Right renal pelvis (tissue), 4 donors: ENCODE measurements at places on chromosomes 7 and 10.
A peak's percentile ranks its signal among the peaks of the same experiment; 100 is the strongest.

DNA sequence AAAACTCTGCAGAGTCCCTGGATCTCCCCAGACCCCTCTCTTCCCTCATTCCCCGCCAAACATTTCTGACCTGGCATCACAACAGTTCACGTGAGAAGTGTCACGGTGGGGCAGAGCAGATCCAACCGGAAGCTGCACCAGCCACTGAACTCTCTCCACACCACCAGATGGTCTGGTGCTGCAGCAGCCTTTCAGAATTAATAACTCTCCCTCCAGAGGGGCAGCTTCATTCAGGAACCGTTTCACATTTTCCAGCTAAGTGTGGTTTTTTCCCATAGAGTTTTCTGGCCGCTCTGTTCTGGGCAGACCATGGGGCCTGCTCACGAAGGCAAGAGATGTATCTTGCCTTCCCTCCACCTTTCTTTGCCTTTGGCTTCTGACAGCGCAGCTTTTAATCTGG, 486.7 kb upstream of the GALNT17 start:
- no peak for DNase-seq

GRCh38 chr10:128907155-128907941, 559.7 kb upstream of the MGMT start:
- DNase-seq, result no peak

DNA sequence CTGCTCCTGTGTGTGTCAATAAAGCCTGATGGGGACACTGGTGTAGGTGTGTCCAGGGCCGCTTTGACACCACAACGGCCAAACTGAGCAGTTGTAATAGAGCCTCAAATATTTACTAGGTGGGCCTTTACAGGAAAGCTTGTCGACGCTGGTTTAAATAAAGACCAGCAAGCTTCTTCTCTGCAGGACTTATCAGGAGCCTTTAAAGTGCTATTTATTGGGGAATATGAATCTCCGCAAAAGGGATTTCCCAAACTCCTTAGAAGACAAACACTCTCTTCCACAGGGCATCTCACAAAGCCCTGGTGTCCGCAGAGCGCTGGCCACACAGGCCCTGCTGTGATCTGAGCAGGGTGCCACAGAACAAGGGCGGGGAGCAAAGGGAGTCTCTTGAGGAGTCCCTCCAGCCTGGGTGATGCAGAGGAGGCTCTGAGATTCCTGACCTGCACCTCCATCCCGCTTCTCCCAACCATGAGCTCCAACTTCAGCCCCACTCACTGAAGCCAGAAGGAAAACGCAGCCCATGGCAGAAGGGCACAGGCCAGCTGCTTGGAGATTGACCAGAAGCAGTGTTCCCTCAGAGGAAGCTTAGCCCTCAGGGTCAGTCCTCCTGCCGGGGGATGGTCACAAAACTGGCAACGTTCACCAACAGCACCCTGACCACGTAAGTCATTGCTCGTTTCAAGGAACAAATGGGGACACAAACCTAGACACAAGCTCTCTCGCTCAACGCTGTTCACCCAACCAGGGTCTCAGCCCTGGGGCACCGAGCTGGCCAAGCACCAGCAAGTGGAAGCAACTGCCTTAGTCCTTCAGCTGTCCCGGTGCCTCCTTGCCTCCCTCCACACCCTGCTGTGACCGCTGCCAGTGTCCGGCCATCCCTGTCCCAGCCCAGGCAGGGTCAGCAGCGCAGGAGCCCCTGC, 129.5 kb downstream of the OAT start:
- no peak for DNase-seq

DNA sequence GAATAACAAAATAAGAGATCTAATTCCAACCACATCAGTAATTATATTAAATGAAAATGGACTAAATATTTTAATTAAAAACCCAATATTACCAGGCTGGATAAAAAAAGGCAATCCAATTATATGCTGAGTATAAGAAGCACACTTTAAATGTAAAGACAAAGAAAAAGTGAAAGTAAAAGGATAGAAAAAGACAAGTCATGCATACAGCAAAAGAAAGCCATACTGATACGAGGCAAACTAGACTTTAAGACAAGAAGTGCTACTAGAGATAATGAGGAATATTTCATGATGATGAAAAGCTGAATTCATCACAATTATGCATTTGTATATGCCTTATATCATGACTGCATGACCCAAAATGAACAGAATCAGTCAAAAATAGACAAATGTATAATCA, 628.6 kb downstream of the PHTF2 start:
- no peak for DNase-seq

DNA sequence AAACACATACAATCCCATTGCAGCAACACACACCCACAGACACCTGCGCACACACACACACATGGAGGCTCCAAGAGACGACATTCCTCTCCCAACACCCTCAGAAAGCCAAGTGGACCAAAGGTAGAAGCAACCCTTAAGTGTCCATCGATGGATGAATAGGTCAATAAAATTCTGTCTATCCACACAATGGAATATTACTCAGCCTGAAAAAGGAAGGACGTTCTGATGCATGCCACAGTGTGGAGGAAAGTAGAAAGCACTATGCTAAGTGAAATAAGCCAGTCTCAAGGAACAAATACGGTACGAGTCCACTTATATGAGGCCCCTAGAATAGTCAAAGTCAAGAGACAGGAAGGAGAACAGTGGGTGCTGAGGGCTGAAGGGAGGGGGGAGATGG, 174.4 kb downstream of the GRID1 start:
- no peak for DNase-seq

DNA sequence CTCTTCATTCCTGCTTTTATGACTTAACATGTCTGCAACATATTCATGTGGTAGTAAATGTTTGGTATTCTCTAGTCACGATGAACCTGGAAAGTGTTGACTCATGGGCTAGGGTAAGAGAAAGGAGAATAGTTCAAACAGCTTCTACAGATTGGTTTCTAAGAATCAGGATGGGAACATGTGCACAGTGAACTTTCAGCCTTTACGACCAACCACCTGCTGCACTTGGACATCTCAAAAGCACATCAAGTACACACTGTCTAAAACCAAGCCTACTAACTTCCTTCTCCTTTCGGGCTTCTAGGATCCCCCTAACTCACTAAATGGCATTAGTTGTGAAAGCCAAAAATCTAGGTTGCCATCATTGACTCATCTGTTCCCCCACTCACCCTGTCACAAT, 85.5 kb downstream of the CUL2 start:
- DNase-seq, result no peak

- DNase-seq, result no peak
Observed at GRCh38 chr10:89627830-89628229, 17.2 kb downstream of the PANK1 start.

GRCh38 chr10:93445097-93445960, 36.8 kb downstream of the MYOF start:
- peak; percentile 97 for DNase-seq

GRCh38 chr10:3684891-3685290, 100.1 kb downstream of the KLF6 start:
- no peak for DNase-seq

DNA sequence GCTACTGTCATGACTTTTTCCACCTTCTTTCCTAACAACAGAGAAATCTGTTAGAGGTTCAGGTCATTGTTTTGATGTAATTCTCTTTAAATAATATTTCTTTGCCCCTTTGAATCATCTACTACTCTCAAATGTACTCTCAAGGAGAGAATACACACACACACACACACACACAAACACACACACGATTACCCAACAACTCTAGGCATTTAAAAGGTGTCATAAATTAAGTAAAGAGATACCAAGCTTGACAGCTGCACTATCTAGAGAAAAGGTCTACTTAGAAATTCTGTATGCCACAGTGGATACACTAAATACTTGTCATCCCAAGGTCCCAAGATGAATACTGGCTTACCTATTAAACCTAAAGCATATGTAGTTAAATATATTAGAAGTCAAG, 4.8 kb downstream of the PANK1 start:
- DNase-seq, result no peak

DNA sequence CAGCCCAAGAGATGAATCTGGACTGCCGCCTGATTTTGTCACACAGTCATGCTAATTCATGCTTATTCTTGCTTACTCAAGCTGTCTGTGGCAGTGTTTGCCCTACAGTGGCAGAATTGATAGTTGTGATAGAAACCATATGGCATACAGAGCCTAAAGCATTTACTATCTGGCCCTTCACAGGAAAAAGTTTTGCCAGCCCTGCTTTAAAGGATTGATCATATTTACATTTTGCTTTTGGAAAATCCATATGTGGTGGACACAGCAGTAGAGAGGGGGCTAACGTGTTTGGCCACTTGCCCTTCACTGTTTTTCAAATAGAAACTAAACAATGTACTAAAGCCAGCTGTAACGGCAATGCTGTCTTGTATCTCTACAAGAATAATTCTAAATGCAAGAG, 974.0 kb upstream of the GHITM start:
- DNase-seq, result no peak

DNA sequence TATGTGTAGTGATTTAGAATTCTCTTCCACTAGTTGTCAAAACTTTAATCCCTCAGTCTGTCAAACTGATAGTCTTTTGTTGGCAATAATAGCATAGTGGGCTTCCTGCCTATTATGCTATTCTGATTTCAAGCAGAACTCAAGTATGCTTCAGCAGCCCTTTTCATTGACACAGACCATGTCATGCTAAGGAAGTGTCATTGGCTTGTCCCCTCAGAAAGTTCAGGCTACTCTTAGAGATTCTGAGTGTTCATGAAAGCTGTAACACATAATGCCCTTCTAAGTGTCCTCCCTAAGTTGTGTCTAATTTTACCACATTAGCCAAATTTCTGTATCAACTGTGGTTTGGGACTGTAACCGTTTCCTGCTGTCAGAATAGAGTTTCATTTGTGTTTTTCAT, 198.7 kb downstream of the THSD7A start:
- DNase-seq, result no peak

DNA sequence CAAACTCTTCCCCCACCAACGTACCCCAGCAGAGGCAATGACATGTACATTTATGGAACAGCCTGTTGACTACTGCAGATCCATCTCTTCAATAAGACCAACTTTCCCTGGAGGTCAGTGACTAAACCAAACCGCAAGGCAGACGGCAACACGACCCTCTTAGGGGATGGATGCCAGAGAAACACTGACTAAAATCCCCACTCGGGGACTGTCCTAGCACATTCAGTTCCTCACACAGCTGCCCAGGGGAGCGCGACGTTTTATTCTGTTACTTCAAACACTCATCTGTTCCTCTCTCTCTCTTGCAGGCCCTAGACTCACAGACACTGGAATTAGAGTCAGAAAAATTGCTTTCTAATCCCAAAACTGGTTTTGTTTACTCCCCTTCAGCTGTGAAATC, 146.5 kb upstream of the PRSS1 start:
- DNase-seq, result no peak

DNA sequence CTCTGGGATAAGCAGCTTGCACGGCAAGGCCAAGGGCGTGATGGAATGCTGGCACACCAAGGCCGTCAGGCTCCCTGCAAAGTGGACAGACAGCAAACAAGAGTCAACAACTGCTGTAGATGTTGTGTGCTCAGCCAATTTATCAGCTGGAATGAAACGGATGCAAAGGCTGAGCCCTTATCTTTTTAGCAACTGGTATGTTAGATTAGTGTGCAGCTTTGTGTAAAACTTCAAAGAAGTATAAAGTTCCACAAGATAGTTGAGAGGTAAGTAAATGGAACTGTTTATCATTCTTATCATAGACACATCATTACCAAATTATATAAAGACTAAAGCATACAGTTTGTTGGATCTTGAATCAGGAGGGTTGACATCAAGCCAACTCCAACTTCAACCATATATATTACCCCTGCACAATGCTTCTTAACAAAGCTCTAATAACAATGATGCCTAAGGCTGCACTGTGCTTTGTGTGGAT, 289.0 kb downstream of the TNS3 start:
- DNase-seq, result no peak

DNA sequence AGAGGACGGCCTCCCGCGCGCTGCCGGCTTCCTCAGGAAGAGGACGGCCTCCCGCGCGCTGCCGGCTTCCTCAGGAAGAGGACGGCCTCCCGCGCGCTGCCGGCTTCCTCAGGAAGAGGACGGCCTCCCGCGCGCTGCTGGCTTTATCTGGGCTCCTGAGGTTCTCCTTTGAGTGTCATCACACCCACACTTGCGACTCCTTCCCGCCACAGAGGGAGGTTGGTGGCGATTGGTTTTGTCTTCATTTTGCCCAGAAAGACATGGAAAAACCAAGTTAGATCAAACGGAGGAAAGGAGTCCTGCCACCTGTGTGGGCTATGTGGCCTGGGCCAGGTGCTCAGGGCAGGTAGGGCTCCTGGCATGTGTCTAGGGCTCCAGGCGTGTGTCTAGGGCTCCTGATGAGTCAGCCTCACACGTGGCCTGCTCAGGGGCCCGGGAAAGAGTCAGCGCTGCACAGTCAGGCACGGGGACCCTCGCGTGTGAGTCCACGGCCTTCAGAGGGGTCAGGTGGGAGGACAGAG, 138.0 kb downstream of the VIPR2 start:
- no peak for DNase-seq

DNA sequence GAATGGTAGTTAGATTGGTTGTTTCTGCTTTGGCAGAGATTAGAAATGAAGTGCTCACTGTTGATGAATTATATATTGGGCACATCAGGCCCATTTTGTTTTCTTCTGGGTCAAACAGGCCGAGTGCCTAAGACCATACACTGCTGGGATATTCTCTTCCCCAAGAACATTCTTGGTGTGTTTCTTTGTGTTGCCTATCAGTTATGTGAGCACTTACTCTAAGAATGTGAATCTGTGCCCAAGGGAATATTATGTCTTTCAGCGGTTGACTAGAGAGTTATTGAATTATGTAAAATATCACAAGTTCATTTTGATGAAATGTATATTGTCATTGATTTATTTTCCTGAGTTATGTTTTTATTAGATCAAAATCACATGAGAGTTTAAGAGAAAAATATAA, 255.5 kb upstream of the SMIM30 start:
- DNase-seq, result no peak
